Stimulated activated CD4-positive, alpha-beta T cell treated with anti-CD3 and anti-CD28 coated beads, Interleukin-12 subunit alpha, Interleukin-12 subunit beta, amount 100 ng/mL, for 4 hours (primary cell): ENCODE measurements at places on chromosomes 7 and 10.

DNA sequence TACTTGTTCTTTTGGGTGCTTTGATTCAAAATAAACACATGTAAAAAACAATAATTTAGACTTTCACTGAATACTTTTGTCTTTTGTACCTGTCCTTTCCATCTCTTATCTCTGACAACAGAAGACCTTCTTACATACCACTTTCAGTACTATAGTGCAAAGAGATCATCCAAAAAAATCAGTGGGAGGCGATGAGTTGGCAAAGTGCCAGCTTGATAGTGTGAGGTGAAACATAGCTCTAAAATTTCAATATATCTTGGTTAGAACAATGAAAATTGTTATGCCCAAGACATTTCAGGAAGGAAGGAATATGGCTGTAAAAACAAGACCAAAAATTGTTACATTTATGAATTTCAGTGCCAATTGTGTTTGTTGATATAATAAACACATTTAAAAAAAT is 390.2 kb upstream of the COBL start:
- DNase-seq: no peak

DNA sequence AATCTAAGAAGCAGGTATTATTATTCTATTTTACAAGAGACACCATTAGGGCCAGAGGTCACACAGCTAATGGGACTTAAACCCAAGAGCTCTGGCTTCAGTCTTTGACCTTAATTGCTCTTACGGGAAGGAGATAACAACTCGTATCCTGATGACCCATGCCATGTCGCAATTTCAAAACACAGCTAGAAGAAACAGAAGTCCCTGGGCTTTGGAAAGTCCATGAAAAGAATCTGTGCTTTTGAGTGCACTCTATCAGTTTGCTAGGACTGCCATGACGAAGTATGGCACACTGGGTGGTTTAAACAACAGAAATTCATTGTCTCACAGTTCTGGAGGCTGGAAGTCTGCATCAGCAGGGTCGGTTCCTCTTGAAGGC is 247.8 kb upstream of the AOAH start:
- no peak for DNase-seq

DNA sequence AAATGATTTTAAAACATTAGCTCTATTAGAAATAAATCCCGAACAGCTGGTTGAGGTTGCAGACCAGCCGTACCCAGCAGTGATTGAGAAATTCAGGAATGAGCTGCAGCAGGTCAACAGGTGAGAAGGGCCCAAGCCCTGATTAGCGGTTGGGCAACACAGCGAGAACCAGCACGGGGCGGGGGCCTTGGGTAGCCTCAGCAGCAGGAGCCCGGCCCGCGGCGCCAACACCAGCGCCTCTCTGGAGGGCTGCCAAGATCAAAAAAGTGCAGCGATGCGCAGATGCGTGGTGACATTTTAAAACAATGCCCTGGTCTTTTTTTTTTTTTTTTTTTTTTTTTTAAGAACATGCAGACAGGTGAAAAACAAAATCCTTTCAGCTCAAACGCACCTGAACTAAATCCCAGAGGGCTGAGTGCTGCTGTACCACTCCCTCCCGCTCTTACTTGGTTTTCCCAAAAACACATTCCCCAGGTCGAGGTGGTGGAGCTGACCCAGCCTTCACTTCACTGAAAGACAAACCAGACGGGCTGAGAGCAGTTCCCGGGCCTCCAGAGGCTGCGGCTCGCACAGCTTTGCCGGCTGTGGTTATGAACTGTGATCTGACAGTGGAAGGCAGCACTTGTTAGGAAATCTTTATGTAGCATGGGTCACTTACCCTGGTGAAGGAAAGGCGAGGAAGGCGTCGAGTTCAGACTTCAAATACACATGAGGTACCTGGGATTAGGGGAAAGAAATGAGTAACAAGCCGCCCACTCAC is 579.4 kb downstream of the SDK1 start:
- DNase-seq: no peak

- DNase-seq: no peak
Observed at GRCh38 chr10:49407151-49407550, 11.3 kb upstream of the DRGX start.

- no peak for DNase-seq
Observed at GRCh38 chr10:26566525-26567350, 128.6 kb downstream of the APBB1IP start.

GRCh38 chr10:80392250-80392649 is 16.1 kb upstream of the PRXL2A start:
- DNase-seq: no peak

DNA sequence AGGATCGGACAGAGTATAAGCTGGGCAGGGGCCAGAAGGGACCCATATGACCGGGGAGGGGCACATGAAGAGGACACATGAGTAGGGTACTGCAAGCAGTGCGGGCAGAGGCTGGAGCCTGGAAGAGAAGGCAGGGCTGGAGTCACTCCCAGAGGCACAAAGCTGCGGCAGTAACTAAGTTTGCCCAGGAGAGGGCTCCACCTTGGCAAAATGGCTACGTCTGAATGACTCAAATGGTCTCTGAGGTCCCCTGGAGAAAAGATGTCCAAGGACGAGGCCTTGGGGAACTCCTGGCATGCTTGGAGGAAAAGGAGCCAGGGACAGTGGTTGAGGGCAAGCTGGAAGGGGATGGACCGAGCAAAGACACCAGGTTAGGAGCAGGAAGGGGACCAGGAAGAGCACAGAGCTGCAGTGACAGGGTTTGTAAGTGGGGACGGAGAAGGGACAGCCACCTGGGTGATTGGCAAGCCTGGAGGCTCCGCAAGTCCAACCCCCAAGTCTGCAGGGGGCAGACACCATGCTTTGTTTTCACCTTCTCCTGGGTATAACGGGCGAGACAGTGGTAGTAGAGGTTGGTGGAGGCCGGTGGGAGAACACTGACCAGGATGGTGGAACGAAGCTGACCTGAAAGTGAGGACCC is 43.1 kb upstream of the LBX1 start:
- peak; percentile 57 for DNase-seq

- DNase-seq: no peak
Observed at GRCh38 chr7:78130446-78131215, 332.1 kb downstream of the PHTF2 start.

DNA sequence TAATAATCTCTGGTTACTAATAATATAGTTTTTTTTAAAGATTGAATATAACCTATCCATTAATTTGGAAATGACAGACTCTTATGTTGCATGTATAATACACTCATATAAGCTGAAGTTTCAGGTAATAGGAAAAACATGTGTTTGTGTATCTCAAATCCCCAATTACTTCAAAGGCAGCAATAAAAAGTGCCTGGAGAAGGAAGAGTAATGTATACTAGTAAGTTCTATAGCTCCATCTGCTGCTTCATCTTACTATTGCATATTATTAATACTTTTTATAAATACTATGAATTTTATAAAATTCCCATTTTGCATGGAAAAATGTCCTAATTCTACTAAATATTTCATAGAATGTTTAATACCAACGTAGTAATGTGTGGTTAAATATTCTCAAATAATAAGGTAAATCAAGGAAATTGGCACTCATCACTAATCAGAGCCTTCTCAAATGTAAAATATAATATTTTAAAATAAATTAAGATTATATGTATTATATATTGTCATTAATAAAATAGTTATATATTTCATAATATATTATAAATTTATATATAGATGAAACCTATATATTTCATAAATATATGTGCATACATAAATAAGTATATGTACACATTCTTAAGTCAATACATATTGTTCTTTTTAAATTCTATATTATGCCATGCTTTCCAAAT is 311.9 kb downstream of the HGF start:
- DNase-seq: no peak

- no peak for DNase-seq
Observed at GRCh38 chr7:123916240-123916724, 8.8 kb upstream of the SPAM1 start.

DNA sequence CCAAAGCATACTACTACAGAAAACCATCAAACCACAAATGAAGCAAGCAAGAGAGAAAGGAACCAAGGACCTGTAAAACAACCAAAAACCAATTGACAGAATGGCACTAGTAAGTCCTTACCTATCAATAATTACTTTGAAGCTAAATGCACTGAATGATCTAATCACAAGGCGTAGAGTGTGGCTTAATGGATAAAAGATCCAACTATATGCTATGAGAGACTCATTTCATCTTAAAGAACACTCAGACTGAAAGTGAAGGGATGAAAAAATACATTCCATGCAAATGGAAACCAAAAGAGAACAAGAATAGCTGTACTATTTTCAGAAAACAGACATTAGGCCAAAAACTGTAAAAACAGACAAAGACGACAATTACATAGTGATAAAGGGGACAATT is 70.7 kb downstream of the CRPPA start:
- DNase-seq: no peak

DNA sequence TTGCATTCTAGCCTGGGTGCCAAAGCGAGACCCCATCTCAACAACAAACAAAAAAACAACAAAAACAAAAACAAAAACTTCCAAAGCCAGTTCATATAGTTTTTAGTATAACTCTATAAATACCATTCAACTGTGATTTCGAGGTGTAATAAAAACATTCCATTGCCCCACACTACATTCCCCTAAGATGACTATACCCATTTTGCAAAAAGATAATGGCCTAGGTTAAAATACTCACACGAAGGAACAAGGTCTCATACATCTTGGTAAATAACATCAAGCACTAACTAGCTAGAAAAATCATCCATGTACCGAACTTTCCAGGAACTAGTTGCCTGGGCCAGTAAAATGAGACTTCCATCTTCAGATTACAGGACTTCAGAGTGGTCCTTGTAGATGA is 55.4 kb downstream of the GLI3 start:
- no peak for DNase-seq

GRCh38 chr7:109616551-109617069 is 1046.9 kb downstream of the DNAJB9 start:
- DNase-seq: no peak

GRCh38 chr7:130929896-130930659 is 196.1 kb upstream of the KLF14 start:
- DNase-seq: no peak

DNA sequence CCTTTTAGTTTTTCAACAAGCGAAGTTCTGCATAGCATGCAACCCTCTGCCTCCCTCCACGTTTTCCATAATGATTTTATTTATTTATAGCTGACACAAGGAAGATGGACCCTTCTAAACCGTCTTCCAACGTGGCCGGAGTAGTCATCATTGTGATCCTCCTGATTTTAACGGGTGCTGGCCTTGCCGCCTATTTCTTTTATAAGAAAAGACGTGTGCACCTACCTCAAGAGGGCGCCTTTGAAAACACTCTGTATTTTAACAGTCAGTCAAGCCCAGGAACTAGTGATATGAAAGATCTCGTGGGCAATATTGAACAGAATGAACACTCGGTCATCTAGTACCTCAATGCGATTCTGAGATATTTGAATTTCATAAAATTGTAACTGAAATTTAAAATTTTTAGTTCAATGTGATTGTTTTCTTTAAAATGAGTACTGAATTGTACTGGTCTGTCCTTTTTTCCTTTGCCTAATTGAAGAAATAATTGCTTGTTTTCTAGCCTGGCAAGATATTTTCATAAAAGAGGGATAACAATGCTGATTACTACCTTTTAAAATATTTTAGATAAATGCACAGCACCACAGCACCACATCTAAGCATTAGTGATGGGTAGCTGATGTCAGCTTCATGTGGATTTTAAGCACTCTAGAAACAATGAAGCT is 41.5 kb upstream of the SLC39A12 start:
- no peak for DNase-seq

GRCh38 chr7:131897016-131897789 is 340.8 kb upstream of the PODXL start:
- no peak for DNase-seq

GRCh38 chr7:158024351-158024715 is 563.3 kb downstream of the PTPRN2 start:
- DNase-seq: no peak

GRCh38 chr10:23472181-23472580 is 33.3 kb downstream of the OTUD1 start:
- no peak for DNase-seq

GRCh38 chr7:31087351-31087750 is 35.2 kb downstream of the ADCYAP1R1 start:
- DNase-seq: no peak

- no peak for DNase-seq
Observed at GRCh38 chr7:143405173-143406001, 3.3 kb downstream of the EPHA1 start.

DNA sequence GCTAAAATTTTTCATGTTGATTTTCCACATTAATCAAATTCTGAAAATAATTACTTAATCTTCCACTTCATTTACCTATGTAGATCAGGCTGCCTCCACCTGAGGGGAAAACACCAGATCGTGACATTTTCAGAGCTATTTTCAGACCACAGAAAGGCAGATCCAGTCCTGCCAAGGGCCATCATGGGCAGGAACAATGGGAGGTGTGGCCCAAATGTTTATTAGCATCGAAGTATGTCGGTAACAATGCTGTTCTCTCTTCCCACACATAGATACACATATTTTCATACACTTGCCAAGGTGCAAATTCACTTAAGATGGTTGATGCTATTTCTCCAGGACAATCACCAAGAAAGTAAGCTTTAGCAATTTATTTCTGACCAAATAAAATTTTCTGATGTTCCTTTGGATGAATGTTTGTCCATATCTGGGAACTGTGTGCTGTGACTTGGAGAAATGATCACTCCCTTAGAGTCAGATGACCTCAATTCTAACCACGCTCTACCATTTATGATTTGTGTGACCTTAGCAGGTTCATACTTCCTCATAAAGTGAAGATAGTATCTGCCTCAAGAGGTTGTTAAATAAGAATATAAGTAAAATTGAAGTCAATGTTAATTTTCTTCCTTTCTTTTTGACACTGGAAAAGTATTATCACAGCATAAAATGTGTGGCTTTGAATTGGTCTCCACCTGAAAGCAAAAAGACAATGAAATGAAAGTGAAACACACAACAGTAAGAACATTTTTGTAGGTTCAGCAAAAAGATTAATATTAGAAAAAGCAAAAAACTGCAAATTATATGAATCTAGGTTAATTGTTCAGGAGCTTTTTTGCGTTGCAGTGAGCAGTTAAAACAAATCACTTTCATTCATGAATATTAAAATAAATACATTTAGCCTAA is 310.4 kb upstream of the PHF14 start:
- no peak for DNase-seq

DNA sequence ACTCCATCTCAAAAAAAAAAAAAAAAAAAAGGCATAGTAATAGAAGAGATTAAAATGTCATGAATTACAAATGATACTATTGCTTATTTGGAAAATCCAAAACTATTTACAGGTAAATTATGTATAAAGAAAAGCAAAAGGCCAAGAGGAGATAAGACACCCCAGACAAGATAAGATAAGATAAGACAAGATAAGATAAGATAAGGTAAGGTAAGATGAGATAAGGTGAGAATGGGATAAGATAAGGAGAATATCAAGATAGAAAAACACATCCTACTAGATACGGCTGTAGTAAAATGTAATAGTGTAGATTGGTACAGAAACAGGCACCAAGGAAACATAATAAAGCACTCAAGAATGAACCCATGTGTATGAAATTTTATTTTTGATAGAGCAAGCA is 20.9 kb downstream of the VIM start:
- no peak for DNase-seq

DNA sequence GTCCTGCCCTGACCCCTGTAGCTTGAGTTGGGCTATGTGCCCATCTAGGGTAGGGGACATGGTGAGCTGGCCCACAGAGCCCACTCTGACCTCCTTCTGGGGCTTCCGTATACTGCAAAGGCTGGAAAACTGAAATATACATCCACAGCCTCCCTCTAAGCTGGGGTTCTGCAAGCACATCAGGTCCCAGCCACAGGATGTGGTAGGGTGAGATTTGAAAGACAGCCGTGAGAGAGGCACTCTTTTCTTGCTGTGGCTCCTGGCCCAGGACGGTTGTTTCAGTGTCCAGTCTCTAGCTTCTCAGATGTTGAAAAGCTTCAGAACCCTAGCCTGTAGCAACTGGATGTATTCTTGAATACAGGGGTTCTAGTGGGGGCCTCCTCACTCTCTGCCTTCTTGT is 60.1 kb upstream of the ADRB1 start:
- no peak for DNase-seq
